Head of caudate nucleus (tissue), 42 donors: ENCODE measurements at places on chromosomes 16 and 17.

GRCh38 chr17:29042679-29043538, at the start of gene PIPOX:
Gene PIPOX (plus strand): TSS chr17:29043141. CDS start chr17:29043226, 85 bp downstream.
- peak; percentile 51 for DNase-seq

DNA sequence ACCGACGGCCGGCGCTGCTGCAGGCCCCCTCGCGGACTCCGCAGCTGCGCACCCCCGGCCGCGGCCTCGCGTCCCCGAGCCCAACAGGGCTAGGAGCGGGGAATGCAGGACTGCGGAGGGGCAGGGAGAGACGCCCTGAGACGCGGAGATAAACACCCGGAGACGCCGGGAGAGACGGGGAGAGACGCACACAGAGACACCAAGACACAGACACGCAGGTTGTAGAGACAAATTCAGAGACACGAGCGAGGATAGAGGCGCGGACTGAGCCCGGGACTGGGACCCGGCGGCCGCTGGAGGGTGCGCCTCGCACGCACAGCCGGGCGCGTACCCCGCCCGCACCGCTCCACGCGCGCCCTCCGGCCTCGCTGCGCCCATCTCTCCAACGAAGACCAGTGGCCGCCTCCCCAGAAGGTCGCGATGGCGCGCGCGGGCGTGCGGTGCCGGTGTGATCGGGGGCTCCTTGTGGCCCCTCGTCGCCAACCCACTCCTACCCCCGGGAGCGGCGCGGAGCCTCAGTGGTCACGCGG, 902 bp downstream of the STAC2 start:
- DNase-seq, result peak; percentile 56

DNA sequence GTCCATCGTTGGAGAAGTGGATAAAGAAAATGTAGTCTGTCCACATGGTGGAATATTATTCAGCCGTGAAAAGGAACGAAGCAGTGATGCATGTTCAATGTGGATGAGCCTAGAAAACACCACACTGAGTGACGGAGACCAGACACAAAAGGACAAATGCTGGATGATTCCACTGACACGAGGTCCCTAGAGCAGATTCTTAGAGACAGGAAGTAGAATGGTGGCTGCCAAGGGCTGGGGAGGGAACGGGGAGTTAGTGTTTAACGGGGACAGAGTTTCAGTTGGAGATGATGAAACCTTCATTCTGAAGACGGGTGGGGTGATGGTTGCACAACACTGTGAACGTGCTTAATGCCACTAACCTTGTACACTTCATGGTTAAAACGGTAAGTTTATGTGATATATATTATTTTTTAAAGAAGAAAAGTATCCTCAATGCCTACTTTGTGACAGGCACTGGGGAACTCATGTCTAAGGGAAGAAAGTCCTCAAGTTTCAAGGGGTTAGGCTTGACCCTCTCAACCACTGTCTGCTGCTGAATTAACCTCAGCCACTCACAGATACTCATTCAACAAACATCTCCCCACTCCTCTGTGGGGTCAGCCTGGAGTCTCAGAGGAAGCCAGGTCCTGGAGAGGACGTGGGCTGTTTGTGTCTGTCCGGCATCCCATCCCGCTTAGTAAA, 17.6 kb downstream of the C16orf74 start:
- DNase-seq, result no peak

DNA sequence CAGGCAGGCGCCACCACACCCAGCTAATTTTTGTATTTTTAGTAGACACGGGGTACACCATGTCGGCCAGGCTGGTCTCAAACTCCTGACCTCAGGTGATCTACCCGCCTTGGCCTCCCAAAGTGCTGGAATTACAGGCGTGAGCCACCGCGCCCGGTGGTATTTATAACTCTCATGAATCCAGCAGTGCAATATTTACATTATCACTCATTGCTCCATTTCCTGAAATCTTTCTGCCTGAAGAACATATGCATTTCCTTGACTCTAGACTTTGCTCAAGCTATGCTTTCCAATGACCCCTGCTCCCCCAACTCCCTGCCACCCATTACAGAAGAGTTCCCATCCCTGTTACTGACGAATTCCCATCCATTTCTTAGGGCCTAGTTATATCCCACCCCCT, 19.7 kb upstream of the NDUFAB1 start:
- DNase-seq, result no peak

- no peak for DNase-seq
Measured at GRCh38 chr17:299546-299945, 53.1 kb downstream of the RPH3AL start.

DNA sequence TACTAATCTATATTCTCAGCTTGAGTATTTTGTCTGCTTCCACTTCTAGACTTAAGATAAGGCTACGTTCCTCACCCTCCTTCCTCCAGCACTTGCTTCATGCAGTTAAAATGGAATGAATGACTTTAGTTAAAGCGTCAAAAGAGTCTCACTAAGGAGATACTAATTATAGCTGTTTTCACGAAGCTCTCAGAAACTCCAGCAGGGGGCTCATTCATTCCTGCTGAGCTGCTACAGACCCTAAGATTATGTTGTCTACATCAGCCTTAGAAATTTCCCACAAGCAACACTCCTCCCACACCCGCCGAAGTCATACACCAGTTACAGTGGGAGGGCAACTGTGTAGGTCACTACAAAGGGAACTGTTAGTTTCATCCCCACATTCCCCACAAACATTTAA, 57.0 kb upstream of the KIFC3 start:
- no peak for DNase-seq

DNA sequence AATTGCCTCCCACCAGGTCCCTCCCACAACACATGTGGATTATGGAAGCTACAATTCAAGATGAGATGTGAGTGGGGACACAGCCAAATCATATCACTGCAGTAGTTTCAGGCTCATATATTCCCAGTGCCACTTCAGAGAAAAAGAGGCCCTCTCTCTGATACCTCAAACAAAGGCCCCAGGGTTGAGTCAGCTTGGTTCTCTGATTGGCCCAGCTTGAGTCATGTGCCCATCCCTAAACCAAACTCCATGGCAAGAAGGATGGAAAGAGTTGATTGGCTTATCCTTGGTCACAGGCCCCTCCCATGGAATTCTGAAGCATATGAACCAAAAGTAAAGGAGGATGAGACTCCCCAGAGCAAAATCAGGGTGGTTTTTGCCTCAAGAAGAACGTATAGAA, 75.9 kb upstream of the IRX6 start:
- DNase-seq, result no peak

GRCh38 chr17:41390411-41390938, 6.9 kb downstream of the KRT31 start:
- no peak for DNase-seq

GRCh38 chr17:39641883-39642282, 4.9 kb downstream of the STARD3 start:
- DNase-seq, result no peak

GRCh38 chr17:60094754-60095153, 16.0 kb upstream of the HEATR6 start:
- no peak for DNase-seq

DNA sequence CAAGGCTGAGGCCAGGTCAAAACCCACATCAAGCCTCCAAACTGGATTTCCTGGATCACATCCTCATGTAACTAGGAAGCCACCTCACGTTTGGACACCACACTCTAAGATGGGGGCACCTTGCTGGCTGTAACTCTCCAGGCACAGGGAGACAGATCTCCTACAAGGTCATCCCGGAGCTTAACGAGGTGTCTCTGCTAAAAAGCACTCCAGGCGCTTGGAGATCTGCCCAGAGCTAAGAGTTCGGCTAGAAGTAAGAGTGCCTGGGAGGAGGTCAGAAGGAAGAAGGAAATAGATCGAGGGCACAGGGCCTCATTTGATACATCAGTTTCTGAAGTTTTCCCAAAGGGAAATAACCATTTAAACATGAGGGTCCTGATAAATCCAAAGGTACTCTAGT, 15.9 kb downstream of the PSMB3 start:
- DNase-seq, result no peak

DNA sequence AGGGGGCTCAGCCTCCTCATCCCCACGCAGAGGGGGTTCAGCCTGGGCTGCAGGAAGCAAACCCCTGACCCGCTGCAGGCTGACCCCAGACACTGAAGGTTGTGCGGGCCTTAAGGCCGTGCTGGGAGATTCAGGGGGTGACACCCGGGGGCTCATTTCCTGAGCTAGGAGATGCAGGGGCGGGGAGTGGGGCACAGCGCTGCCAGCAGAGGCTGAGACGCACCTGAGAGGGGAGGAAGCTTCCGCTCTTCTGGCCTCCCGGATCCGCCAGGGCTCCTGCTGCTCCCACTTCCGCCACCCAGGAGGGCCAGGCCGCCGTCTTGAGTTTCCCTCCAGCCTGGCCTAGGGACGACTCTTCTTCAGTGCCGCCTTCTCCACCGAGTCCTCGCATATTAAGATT, 173.2 kb upstream of the FOXF1 start:
- DNase-seq, result no peak

GRCh38 chr16:62177351-62178203, 141.3 kb upstream of the CDH8 start:
- no peak for DNase-seq

GRCh38 chr17:78114831-78115723, 13.5 kb downstream of the TMC6 start:
- peak; percentile 93 for DNase-seq

- DNase-seq, result no peak
Measured at GRCh38 chr17:4852567-4853207, 19.5 kb downstream of the MINK1 start.

- DNase-seq, result no peak
Measured at GRCh38 chr16:77963185-77964044, 58.9 kb upstream of the CLEC3A start.

DNA sequence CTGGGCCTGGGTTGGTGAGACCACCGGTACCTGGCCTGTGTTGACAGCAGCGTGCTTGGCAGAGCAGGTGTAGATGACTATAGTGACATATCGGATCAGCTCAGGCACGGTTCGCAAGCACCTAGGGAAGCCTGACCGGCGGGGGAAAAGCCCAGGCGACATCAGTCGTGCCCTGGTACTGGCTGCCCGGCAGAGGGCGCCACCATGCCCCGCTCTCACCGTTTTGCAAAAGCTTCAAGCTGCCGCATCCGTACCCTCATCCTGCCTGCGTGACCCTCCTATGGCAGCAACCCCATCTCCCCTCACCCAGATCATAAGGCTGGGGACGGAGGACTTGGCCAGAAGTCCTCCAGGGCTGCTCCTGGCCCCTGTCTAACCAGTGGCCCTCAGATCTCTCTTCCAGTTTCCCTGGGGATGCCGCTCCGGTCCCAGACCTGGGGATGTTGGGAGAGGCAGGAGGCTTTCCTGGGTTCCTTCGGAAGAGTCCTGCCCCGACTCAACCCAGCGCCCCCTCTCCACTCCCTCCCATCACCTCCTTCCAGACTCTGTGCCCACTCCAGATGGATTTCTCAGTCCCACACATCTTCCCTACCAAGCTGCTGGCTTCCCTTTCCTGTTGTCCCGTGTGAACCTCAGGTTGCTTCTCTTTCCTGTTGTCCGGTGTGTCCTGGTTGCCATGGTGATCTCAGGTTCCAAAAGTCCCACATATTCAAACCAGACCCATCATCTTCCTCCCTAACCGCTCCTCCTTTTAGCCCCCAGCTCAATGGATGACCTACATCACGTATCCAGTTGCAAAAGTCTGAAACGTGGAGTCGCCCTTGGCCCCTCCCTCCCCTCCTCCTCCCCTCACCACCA, 13.7 kb downstream of the ALOX12B start:
- peak; percentile 68 for DNase-seq

GRCh38 chr17:49361129-49361901, 735 bp downstream of the ZNF652 start:
- peak; percentile 78 for DNase-seq

DNA sequence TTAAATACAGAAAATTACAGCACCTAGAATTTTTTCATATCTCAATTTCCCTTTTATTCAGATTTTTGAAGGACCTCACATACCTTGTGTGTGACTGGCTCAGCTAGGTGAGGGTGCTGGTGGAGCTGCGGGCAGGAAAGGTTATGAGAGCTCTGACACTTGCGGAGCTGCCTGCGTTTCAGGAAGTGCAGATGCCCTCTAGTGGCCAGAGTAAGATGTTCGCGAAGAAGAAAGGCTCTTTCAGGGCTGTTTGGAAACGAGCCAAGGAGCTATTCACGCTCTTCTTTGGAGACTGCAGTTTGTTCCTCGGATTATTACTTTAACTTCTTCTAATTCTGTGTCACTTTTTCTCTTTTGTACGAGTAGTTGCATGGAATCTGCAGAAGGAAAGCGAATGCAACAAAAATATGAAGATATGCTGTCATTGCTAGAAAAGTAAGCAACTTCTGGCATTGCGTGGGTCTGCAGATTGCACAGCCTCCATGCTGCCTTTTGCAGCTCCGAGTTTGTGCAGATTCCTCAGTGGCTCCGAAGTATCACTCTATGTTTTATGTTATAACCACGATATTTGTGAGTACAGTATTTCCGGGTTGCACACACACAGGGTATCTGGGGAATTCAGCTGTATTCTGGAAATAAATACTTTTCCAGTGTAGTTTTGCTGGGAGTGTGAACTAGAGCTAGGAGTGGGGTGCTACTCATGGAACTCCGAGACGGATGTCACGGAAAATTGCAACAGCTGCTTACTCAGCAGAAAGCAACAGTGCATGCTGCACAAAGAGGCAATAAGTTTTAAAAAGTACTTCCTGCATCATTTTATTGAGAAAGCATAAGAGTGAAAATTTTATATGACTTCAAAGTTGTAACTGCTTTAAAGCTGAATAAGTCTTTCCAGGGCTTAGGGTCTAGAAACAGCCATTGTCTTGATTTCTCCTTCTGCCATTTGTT, 46.3 kb downstream of the DNAH9 start:
- DNase-seq, result peak; percentile 69

DNA sequence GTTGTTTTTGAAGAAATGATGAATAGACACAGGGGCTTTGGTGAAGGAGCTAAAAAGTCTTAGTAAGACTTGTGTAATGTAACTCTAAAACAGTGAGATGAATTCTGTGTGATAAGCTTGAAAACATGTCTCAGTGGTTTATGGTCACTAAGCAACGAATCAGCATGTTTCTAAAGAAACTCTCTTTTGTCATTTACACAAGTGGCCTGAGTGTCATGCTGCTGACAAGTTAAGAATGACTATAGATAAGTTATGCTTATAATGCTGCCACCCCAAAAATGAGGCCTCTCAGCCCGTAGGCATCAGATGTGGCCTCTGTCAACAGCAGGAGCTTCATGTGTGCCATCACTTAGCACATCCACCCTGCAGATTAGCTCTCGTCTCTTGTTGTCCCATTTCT, 8.7 kb downstream of the COX10 start:
- DNase-seq, result no peak

- DNase-seq, result no peak
Measured at GRCh38 chr16:72934636-72935403, 113.1 kb downstream of the ZFHX3 start.

GRCh38 chr17:15133143-15133542, 132.0 kb downstream of the PMP22 start:
- no peak for DNase-seq

DNA sequence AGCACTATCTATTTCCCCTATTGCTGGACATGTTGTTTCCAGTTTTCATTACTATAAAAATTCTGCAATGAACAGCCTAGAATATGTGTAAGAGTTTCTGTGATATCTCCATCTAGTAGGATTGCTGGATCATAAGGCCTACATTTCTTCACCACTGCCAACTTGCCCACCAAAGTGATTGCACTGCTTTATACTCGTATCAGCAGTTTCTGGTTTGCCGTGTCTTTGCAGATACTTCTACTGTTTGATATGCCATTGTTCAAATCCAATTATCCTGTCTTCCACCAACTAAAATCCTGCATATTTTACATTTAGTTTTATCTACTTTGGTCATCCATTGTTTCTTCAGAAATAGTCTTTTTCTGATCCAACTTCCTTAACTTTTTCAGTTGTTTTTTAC, 21.1 kb downstream of the CEP95 start:
- no peak for DNase-seq

GRCh38 chr16:11877374-11877773, 26.0 kb upstream of the RSL1D1 start:
- no peak for DNase-seq
